ENCODE measurements at places on chromosomes 12 and 14.
A peak's percentile ranks its signal among the peaks of the same experiment; 100 is the strongest.

DNA sequence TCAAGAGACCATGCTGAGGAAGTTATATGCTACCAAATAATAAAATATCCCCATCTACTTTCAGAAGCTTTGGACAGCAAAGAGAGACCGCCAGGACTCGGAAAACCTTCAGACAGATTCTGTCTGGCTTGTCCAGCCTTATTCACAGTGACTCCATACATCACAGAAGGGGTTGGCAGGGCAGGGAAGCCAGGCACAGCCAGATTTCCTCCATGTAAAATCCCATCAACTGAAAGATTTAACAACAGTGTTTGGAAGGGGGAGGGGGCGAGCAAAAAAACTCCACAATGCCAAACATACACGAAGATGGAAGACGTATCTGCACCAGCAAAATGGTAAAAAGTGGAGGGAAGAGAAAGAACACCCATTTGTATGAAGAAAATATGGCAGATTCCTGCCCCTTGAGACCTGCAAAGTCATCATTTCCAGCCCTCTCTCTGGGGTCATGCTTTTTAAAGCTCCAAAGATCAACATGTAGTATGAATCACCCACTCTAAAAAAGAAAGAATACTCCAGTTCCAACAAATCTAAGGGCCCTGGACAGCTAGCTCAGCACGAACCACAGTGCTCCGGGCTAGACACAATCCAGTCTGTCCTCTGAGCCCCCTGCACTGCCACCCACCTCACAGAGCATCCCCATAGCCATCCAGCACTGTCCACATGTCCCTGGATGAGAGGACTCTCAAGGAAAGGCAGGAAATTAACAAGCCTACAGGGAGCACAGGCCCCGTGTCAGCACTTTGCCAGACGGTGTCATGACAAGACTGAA, 116.4 kb downstream of the DICER1 start:
- no peak for DNase-seq

DNA sequence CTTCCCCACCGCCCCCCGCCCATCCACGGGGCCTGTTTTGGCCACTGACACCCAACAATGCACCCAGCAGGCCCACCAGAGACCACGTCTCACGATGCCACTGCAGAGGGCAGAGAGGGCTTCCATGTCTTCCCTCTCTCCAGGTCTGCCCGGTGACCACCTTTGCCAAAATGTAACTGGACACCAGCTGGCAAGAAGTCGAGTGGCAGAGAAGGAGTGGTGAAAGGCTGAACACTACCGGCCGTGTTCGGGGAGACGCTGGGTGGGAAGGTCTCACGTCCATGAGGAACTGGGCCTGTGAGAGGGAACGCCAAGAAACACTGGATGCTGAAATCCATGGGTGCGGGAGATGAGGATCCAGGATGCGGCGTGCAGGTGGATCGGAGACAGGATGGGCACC, 308.2 kb downstream of the ADGRD1 start:
- DNase-seq, result no peak

- DNase-seq, result no peak
These were observed 212.8 kb upstream of the BMP4 start for GRCh38 chr14:54169254-54169924.

GRCh38 chr12:3139760-3140159, 62.6 kb downstream of the TSPAN9 start:
- no peak for DNase-seq

GRCh38 chr14:49820176-49820575, 32.4 kb downstream of the NEMF start:
- DNase-seq, result no peak

DNA sequence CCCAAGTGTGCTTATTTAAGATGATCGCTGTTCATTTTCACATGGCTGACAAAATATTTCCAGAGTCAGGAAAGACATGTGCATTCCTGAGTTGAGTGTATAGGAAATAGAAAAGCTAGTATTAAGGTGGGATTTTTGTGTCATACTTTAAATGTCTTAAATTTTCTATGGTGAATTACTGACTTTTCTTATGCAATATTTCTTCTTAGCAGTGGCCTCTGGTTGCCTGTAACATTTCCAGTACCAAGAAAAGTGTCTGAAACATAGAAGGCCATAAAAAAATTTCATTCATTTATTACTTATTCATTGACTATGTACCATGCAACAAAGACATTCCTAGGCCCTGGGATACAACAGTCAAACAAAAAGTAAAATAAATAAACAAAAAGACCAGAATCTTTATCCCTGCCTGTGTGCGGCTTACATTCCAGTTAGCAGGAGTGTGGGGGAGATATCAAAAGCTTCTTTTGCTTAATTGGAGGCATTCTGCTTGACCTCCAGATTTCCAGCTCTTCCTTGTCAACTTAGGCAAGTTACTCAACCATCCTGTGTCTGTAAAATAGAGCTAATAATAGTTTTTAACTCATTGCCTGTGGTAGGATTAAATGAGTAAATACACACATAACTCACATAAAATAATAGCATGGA, 216.3 kb upstream of the FLRT2 start:
- no peak for DNase-seq

GRCh38 chr12:716506-716905, 35.9 kb upstream of the WNK1 start:
- peak; percentile 32 for DNase-seq

GRCh38 chr12:65311260-65311659, 32.8 kb downstream of the MSRB3 start:
- DNase-seq, result no peak

DNA sequence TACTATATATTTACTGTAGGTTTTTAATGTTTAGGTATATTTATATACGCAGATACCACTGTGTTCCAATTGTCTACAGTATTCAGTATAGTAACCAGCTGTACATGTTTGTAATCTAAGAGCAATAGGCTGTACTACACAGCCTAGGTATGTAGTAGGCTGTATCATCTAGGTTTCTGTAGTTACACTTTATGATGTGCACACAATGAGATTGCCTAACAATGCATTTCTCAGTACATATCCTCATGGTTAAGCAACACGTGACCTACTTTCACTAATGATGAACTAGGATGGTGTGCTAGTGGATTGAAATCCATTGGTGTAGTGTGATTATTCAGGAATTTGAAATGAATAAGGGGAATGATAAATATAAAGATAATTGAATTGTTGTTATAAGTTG, 77.7 kb downstream of the ETNK1 start:
- no peak for DNase-seq

DNA sequence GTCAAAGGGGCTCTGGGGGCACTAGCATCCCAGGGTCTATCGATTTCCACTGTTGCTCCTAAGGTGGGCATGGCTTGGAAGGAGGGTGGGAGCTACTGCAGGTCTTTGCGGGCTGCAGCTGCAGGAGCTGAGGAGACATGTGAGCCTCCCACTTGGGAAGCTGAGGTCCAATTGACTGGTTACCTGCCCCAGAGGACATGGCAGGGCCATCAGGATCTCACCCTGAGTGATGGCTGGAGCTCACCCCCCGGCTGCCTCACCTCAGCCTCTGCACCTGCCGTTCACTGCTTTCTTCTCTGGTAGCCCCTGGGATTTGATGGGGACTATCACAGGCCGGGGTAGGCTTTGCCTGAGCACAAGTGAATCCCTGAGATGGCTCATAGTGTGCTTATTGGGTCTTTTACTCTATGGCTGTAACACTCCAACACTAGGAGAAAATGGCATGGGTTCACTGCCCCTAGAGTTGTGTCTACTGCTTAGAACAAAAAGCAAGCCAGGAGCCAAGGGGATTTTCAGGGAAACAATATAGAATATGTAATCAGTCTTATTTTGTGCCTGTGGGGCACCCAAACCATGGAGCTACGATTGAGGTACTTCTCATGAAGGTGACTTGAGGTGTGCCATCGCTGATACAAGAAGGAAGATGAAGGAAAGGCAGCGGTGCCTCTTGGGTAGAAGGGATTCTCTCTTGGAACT, 3.2 kb upstream of the KRT4 start:
- no peak for DNase-seq

- no peak for DNase-seq
These were observed 3.2 kb upstream of the NECAP1 start for GRCh38 chr12:8078916-8079315.

GRCh38 chr14:89196545-89196944, 220.5 kb downstream of the FOXN3 start:
- DNase-seq, result no peak

GRCh38 chr14:26500028-26500427, 97.8 kb downstream of the NOVA1 start:
- DNase-seq, result no peak

GRCh38 chr12:120861074-120861795, 42.9 kb downstream of the SPPL3 start:
- DNase-seq, result no peak

- DNase-seq, result no peak
These were observed 15.4 kb downstream of the GLTP start for GRCh38 chr12:109864916-109865315.

DNA sequence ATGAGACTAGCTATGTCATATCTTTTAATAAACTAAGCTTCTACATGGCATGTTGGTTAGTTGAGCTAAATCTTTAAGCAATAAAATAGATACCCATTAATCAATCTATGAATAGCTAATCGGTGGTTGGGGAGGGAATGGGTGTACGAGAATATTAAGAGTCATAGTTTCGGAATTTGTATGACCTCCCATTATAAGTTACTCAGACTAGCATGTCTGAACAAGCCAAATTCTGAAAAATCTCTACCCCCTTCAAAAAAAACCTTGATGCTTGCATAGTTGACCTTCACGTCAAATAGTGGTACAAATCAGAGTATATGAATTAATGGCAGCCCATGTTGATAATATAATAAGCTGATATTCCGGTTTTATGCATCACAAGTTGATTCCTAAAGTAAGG, 60.0 kb downstream of the PLEKHG7 start:
- DNase-seq, result no peak

DNA sequence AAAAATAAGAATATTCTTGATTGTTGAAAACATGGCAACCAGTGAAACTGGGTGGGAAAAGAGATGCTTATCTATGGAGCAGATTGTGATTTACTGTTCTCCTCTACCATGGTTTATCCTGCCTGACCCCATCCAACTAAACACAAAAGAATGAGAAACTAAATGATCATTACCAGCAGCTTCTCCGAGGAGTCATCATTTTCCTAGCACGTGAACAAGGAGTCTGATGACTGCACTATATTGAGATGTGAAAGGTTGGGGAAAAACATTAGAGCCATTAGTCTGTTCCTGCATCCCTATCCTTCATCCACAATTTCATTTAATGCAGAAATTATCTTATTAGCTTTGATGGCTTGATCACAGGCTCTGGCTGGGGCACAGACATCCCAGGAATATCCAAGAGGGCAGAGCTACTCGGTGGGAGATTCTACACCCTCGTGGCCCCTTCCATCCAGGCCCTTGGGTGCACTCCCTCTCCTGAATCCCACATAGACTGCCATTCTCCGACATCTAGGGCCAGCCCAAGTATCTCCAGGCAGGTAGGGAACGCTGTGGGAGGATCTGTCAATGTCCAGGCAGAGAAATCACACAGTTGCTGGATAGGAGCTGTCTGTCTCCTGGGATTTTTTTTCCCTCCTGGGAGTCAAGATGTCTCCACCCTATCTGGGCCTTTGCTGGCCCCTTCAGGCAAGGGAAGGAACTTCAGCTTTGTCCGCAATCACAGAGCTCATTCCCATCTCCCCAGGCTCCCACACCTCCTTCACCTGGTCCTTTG, 43.3 kb upstream of the DHRS4 start:
- peak; percentile 1 for DNase-seq

GRCh38 chr12:122527478-122527944, 462 bp downstream of the KNTC1 start:
- DNase-seq, result peak; percentile 34

DNA sequence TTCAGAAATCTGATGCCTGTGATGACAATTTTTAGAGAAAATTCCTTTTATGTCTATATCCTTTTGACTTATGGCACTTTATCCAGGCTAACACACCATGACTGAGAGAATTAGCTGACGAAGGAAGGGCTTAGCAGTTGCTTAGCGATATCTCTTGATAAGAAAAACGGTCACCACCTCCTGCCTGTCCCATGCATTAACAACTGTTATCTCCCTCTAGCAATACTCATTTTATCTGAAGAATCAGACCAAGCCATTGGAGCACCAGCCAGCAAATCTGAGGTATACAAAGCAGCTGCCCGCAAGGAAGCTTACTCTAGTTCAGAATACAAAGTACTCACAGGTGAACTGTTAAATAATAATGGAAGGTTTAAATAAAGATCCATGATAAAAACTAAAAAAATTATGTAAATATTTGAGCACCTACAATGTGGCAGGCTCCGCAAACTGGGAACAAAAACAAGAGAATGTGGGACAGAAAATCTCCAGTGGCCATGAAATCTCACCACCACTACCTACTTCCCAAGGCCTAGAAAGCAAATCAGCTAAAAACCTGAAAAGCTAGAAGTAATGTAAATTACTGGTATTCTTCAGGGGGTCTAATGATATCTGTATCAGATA, 24.3 kb downstream of the PPM1H start:
- no peak for DNase-seq

DNA sequence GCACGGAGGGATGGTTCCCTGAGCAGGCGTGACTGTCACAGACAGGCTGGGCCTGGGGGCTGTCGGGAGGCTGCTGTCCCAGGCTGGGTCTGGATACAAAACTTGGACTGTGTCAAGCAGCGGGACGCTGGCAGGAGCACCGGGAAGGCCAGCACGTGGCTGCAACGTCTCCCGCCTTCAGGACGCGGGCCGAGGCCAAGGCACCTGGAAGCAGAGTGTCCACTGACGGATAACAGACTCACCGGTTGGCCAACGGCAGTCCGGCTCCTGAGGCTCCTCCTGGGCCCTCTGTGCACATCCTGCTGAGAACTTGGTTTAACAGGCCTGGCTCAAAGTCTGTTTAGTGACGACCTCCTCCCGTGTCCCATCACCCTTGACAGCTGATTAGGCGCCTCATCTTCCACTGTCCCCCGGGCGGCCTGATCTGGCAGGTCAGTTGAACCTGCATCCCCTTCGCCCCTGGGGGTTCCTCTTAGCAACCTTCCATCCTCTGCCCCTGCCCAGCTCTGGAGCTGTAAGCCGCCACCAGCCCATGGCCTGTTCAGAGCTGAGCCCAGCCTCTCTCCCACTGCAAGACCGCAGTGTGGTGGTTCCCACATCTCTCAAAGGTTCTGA, 2.5 kb downstream of the XRCC3 start:
- no peak for DNase-seq

DNA sequence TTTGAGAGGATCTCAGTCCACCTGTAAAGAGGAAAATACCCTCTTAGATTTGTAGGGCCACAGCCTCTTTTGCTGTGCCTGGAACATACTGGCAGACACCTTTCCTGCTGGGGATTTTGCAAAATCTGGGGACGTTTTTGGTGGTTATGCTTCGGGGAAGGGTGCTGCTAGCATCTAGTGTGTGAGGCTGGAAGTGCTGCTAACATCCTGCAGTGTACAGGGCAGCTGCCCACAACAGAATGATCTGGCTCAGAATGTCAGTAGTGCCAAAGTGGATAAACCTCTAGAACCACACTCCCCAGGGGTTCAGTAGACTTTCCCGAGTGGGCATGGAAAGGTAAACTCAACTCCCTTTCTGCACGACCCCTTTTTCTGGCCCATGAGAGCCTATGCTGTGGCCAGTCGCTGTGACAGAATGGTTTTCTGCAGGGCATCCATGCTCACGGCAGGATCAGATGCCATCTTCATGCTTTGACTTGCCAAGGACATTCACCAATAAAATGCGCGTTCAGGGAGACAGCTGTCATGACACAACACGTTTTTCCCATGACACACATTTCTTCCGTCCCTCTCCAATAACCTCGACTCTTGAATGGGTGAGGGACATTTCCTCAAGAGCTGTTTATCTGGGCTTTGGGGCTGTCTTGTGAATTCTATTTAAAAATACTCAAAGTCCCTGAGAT, 240.9 kb downstream of the RGS6 start:
- no peak for DNase-seq
